Left ventricle myocardium inferior (tissue), 1 donor: ENCODE measurements at places on chromosomes 12 and 14.
A peak's percentile ranks its signal among the peaks of the same experiment; 100 is the strongest.

GRCh38 chr14:66163023-66163422 lies 323.1 kb upstream of the CCDC196 start:
- DNase-seq = no peak
- no peak overlapping the region for H3K4me3 ChIP-seq
- H3K27ac ChIP-seq = no peak overlapping the region
- H3K4me1 ChIP-seq = no peaks in the 10 kb centered on the region
- no peaks in the 10 kb centered on the region for H3K27me3 ChIP-seq

GRCh38 chr14:59831121-59831730 lies 39.4 kb downstream of the RTN1 start:
- DNase-seq = no peak
- no peaks in the 10 kb centered on the region for H3K27me3 ChIP-seq
- H3K4me1 ChIP-seq = no peaks in the 10 kb centered on the region
- H3K27ac ChIP-seq = no peak overlapping the region
- H3K4me3 ChIP-seq = no peak overlapping the region

GRCh38 chr12:121921066-121921465 lies 2.7 kb downstream of the CFAP251 start:
- no peak overlapping the region for H3K27ac ChIP-seq
- H3K4me1 ChIP-seq = peaks cover 45% of the 10 kb centered on the region
- H3K4me3 ChIP-seq = no peak overlapping the region
- no peaks in the 10 kb centered on the region for H3K27me3 ChIP-seq
- peaks cover 17% of the 10 kb centered on the region for H3K36me3 ChIP-seq
- DNase-seq = no peak

GRCh38 chr12:111766608-111767361 lies at the start of gene ALDH2:
Gene ALDH2, plus strand, starts transcription at chr12:111766933. Its CDS starts 50 bp downstream, at chr12:111766983.
- H3K27ac ChIP-seq = peak within 1 kb of the TSS; percentile 90
- peaks cover 43% of the 10 kb centered on the region for H3K4me1 ChIP-seq

DNA sequence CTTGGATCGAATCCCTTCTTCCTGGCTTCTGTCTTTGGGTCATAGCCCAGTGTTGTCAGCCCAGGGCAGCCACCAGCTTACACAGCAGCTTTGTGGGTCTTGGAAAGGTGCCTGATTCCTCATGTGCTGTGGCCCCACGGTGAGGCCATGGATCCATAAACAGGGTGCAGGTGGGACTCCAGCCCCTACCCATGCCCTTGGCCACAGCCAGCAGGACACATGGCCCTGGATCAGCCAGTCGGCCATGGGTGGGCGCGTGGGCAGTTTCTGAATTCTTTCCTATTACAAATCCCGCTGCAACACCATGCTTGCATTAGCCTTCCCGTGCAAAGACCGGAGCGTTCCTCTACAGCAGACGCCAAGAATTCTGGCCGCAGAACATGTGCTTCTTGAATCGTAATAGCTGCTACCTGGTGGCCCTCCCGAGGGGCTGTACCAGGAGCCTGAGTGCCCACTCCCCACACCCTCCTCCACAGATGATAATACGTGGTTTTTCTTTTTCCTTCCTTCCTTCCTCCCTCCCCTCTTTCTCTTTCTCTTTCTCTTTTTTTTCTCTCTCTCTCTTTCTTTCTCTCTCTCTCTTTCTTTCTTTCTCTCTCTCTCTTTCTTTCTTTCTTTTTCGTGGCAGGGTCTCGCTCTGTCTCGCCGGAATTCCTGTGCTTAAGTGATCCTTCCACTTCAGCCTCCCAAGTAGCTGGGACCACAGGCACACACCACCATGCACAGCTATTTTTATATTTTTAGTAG lies 2.9 kb upstream of the MMP17 start:
- peaks cover 91% of the 10 kb centered on the region for H3K27me3 ChIP-seq
- peaks cover 25% of the 10 kb centered on the region for H3K4me1 ChIP-seq
- no peak overlapping the region for H3K4me3 ChIP-seq
- H3K27ac ChIP-seq = no peak overlapping the region

DNA sequence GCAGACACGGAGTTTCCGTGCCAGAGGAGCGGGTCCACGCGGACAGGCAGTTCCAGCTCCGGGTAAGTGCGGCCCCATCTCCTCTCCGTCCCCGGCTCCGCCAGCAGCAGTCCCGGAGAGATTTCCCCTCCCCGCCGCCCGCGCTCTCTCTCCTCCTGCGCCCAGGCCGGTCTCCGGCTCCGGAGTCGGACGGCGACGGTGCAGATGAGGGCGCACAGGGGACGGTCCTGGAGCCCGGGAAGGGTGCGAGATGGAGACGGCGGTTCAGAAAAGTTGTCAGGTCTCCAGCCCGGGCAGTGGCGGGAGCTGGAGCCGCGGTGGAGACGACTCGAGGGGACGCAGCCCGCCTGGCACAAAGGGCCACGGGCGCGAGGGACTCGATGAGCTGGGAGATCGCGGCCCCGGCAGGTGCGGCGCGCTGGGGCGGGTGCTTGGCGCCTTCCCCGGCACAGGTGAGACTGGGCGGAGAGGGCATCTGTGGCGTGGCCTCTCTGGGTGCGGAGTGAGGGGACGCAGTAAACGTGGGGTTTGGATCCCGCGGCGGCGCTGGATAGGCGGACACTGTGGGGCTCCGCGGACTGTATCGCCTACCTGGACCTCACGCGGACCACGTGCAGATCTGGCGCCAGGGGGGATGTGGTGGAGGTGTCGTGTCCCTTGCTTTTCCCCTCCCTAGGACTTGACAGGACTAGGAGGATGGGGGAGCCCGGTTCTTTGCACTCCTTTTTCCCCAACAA lies 1540.3 kb upstream of the TMEM132C start:
- no peak for DNase-seq
- H3K27me3 ChIP-seq = peaks cover 84% of the 10 kb centered on the region
- no peak overlapping the region for H3K27ac ChIP-seq
- no peaks in the 10 kb centered on the region for H3K36me3 ChIP-seq
- H3K4me3 ChIP-seq = no peak overlapping the region

DNA sequence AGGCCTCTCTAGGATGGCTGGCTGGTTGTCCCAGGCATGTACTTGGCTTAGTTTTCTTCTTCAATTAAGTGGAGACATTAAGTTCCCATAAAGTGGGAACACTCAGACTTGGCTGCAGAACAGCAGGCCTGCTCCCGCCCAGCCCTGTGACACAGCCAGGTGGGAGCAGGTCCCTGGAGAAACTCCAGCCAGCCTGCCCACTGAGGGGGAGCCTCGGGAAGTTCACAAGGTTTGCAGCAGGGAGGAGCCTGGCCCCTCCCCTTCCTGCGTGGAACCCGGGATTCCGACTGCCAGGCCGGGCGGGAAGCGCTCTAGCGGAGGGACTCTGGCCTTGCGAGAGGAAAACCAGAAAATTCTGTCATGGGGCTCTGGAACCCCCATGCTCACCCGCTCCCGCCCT lies 98.3 kb upstream of the EVL start:
- no peak overlapping the region for H3K27ac ChIP-seq
- H3K36me3 ChIP-seq = no peaks in the 10 kb centered on the region
- peaks cover 9% of the 10 kb centered on the region for H3K4me1 ChIP-seq

- DNase-seq = no peak
- H3K4me1 ChIP-seq = peaks cover 15% of the 10 kb centered on the region
- H3K27ac ChIP-seq = peak overlapping the region; percentile 89
- H3K27me3 ChIP-seq = no peaks in the 10 kb centered on the region
Measured at GRCh38 chr12:55997535-55997859, 421 bp downstream of the SUOX start.

DNA sequence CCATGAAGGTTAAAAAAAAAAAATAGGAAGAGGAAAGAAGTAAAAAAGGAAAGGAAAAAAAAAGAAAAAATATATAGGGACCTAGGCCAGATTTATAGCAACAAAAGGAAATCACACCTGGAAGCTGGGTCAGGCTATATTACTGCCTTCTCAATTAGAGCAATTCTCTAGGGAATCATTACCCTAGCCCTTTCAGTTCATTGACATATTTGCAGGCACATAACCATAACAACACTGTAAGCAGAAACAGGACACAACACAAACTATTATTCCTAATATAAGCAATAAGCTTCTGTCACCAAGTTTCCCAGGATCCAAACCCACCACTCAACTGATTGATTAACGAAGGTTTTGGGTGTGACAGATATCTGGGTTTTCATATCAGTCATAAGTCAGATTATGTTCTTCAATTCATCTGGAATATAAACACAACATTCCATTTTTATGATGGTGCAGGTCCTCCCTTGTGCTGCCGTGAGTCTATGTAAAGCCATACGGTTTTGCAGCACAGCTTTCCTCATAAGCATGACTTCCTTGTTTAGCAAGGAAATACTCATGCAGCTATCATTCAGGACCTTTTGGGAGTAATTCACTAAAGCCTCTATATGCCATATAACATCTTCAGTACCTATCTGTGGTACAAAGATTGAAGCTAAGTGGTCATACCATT lies 4.2 kb downstream of the PCNX4 start:
- H3K4me3 ChIP-seq = no peak overlapping the region
- DNase-seq = no peak
- no peaks in the 10 kb centered on the region for H3K27me3 ChIP-seq

GRCh38 chr14:94593749-94594431 lies 12.7 kb downstream of the SERPINA5 start:
- no peak for DNase-seq
- peaks cover 19% of the 10 kb centered on the region for H3K4me1 ChIP-seq
- no peak overlapping the region for H3K4me3 ChIP-seq
- no peak overlapping the region for H3K27ac ChIP-seq
- H3K36me3 ChIP-seq = no peaks in the 10 kb centered on the region

DNA sequence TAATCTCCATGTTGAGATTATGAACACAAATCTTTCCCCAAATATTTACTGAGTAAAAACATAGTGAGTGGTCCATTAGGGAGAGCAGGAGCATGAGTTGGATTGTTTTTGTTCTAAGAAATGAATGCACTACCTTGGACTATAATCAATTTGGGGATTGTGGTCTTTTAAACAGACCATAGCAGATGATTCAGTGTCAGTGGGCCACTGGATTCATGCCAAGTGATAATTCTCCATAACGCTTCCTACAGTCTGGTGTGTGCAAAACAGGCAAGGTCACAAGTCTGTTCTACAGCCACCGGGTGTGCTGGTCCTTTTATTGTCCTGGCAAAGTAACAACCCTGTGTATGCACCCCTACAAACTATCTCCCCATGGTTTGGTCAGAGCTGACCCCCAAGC lies 266.3 kb downstream of the APAF1 start:
- H3K4me1 ChIP-seq = no peaks in the 10 kb centered on the region
- no peaks in the 10 kb centered on the region for H3K36me3 ChIP-seq
- H3K4me3 ChIP-seq = no peak overlapping the region

GRCh38 chr12:79143803-79144202 lies 279.2 kb downstream of the SYT1 start:
- H3K4me3 ChIP-seq = no peak overlapping the region
- H3K4me1 ChIP-seq = no peaks in the 10 kb centered on the region
- no peaks in the 10 kb centered on the region for H3K27me3 ChIP-seq
- H3K36me3 ChIP-seq = no peaks in the 10 kb centered on the region
- DNase-seq = no peak

- H3K27me3 ChIP-seq = no peaks in the 10 kb centered on the region
- H3K4me1 ChIP-seq = peaks cover 83% of the 10 kb centered on the region
- no peak for DNase-seq
- H3K36me3 ChIP-seq = no peaks in the 10 kb centered on the region
Measured at GRCh38 chr12:124549629-124550028, 17.8 kb downstream of the NCOR2 start.

GRCh38 chr14:39868251-39868650 lies 436.0 kb upstream of the FBXO33 start:
- no peaks in the 10 kb centered on the region for H3K4me1 ChIP-seq
- no peak overlapping the region for H3K27ac ChIP-seq
- H3K27me3 ChIP-seq = no peaks in the 10 kb centered on the region
- DNase-seq = no peak

DNA sequence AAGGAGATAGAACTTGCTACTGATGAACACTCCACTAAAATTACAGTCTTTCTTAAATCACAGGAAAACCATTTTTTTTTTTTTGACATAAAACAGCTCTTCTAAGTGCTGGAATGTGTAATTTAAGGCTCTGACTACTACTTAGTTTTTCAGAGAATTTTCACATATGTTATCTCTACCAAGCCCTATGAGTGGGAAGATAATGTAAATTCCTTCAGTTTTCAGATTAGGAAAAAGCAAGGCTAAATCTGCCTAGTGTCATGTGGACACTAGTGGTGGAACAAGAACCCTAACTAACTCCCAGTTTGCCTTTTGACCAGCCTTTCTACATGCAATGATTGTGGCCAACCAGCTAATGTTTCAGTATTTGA lies 37.3 kb upstream of the CSRP2 start:
- H3K27me3 ChIP-seq = no peaks in the 10 kb centered on the region
- H3K36me3 ChIP-seq = no peaks in the 10 kb centered on the region
- peaks cover 11% of the 10 kb centered on the region for H3K4me1 ChIP-seq
- no peak overlapping the region for H3K4me3 ChIP-seq
- no peak for DNase-seq

DNA sequence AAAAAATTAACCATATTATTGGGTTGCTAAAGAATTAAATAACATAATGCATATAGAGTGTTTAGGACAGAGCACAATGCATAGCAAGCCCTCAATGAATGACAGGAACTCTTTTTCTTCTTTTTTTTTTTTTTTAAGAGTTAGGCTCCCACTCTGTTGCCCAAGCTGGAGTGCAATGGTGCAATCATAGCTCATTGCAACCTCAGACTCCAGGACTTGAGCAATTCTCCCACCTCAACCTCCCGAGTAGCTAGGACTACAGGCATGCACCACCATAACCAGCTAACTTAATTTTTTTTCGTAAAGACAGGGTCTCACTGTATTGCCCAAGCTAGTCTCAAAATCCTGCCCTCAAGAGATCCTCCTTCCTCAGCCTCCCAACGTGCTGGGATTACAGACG lies 20.5 kb upstream of the MTERF2 start:
- no peak overlapping the region for H3K27ac ChIP-seq
- no peaks in the 10 kb centered on the region for H3K27me3 ChIP-seq
- no peak overlapping the region for H3K4me3 ChIP-seq
- DNase-seq = no peak

GRCh38 chr14:93799617-93799988 lies 11.3 kb upstream of the PRIMA1 start:
- H3K27ac ChIP-seq = no peak overlapping the region
- DNase-seq = no peak
- no peaks in the 10 kb centered on the region for H3K4me1 ChIP-seq

- DNase-seq = no peak
- H3K36me3 ChIP-seq = no peaks in the 10 kb centered on the region
- H3K4me3 ChIP-seq = no peak overlapping the region
- H3K27ac ChIP-seq = no peak overlapping the region
- peaks cover 37% of the 10 kb centered on the region for H3K4me1 ChIP-seq
Measured at GRCh38 chr12:93601591-93601990, 29.1 kb downstream of the SOCS2 start.

DNA sequence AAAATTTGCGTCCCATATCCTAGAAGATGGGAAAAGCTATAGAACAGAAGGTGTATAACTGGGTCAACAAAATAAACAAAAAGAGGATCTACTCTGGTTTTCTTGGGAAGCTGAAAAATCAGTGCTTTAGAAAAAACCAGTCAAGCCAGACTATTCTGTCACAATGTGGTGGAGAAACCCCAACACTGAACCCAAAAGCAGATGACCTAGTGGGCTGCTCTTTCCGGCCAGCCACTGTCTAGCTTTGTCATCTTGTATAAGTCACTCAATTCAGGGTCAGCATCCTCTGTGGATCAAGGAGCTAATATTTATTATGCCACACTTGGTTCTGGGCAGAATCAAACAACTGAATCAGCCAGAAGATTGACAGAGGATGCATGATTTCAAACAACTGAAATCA lies 26.6 kb upstream of the TMCC3 start:
- H3K4me1 ChIP-seq = peaks cover 17% of the 10 kb centered on the region
- no peaks in the 10 kb centered on the region for H3K27me3 ChIP-seq
- no peak overlapping the region for H3K27ac ChIP-seq
- DNase-seq = no peak
- no peaks in the 10 kb centered on the region for H3K36me3 ChIP-seq
- no peak overlapping the region for H3K4me3 ChIP-seq
